Natural killer cell (primary cell): ENCODE measurements at places on chromosomes 6 and 20.
A peak's percentile ranks its signal among the peaks of the same experiment; 100 is the strongest.

DNA sequence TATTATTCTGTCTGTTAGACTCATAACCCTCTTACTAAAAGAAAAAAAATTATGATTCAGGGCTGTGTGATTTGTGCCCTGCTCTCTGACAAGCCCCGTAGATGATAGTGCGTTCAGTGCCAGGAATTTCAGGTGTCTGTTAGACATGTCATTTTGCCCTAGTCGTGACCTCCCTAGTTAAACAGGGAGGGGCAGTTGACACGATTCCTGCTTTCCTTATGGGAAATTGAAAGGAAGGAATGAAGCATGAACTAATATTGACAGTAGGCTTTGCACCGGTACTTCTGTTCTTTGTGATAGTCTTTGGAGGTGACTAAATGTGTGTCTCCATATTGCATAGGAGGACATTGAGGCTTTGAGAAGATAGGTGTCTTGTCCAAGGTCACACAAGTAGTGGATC is 26.3 kb downstream of the RPRD1B start:
- no peak for DNase-seq

- DNase-seq: no peak
These were observed 154.4 kb downstream of the BMP2 start for GRCh38 chr20:6921717-6922386.

DNA sequence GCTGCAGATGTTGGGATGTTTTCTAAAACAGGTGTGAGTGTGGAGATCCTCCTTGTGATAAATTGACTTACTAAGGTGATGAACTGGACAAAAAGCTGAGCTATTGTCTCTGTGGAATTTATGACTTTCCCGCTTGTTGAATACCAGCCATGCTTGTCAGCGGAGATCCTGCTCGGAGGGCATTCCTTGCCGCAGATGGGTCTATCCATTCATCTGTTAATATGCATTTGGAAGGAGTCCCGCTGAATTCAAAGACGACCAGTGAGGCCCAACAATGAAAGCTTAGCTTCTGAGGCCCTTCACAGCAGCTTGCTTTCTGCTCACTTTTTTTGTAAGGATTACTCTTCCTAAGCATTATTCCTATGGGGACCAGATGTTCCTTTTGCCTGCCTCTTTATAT is 124.9 kb downstream of the TIAM2 start:
- no peak for DNase-seq

DNA sequence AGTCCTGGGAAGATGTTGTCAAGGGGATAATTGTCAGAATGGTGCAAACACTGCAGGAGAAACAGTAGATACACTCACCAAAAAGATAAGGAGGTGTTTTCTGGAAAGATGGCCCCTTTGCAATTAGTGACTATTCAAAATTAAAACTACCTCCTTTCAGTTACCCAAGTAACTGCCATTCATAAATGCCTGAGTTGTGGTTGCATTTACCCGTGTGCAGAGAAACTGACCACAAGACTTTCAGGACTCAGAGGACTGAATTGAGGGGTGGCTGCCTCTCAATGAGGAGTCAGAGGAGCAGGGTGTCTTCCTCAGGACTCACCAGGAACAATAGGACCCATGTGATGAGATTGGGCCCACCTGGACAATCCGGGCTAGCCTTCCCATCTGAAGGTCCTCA is 39.0 kb downstream of the GCM1 start:
- DNase-seq: no peak

GRCh38 chr20:34945315-34946077 is 10.1 kb downstream of the GSS start:
- no peak for DNase-seq

- no peak for DNase-seq
These were observed 16.8 kb downstream of the L3MBTL3 start for GRCh38 chr6:130035211-130035610.

GRCh38 chr20:58449681-58450221 is 60.7 kb downstream of the VAPB start:
- no peak for DNase-seq

DNA sequence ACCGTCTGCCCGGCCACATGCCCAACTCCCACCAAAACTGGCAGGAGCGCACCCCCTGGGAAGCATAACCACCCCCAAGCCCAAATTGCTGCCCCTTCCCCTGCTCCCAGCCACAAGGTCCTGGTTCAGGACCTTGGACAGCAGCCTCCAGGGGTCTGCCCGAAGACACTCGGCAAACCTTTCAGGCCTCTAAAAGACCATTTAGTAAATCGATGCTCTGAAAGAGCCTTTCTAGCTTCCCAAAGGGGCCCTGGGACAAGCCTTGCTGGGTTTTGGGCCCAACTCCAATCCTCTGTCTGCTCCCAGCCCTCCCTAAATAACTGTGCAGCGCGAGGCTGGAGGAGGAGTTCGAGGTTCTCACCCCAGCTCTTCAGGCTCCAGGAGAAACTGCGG is 30.5 kb downstream of the GRM4 start:
- peak; percentile 59 for DNase-seq

DNA sequence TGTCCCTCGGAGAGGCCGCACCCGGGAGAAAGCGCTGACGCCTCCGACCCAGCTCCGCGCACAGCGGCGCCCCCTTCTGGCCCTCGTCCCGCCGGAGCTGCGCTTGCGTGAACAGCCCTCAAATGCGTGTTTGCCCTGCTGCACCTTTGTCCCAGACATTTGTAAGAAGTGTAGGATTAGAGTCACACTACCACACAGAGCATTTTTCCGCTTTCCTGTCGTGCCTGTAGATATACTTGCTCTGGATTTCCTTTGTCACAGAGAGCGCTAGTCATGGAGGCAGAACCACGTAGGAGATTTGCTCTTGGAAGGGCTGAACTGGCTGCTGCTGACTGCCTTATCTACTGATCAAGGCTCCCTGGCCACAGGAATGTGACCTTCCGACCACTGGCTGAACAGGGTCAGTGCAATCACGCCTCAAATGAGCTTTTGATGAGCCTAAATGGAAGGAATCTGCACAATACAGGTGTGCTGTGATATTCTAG is 62.3 kb downstream of the PAX1 start:
- DNase-seq: no peak

DNA sequence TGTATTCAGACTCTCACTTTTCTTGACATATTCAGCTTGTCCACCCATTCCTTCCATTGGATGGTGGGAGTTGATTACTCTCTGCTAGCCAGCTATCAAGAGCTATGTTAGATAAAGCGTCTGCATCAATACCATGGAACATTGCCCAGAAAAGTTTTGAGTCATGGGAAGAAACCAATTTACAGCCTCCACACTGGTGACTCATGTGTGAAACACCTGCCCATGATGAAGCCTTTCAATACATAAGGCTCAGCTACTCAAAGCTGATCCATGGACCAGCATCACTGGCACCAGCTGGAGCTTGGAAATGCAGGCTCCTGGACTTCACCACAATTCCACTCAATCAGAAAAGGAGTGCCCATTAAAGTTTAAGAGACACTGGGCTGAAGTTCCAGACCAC is 16.1 kb downstream of the PLA2G7 start:
- DNase-seq: no peak

GRCh38 chr6:42471142-42471541 is 19.4 kb upstream of the TRERF1 start:
- no peak for DNase-seq

DNA sequence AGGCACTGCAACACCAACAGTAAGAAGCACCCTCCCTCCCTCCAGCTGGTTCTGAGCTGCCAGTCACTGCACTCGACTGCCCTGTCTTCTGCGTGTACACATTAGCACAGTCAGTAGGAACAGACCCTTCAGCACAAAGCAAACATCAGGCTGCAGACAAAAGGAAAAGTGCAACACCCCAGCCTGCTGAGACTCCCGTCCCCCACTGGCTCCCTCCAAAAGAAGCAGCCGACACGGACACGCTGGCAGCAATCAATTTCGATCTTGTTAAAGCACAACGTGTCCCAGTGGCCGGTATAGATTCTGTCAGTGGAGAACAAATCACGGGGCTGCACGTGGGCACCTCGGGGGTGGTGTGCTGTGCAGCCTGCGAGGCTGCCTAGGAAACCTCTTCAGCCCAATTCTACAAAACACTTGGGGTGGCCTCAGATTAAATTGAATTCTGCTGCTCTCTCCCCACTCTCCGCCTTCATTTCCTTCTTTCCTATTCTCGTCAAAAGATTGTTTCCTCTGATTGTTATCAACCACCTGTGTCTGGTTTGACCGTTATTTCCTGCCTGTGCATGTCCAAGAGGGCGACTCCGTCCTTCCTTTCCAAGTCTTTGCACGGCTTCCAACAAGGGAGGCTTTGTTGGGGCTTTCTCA is 38.7 kb downstream of the TRAF3IP2 start:
- DNase-seq: no peak

DNA sequence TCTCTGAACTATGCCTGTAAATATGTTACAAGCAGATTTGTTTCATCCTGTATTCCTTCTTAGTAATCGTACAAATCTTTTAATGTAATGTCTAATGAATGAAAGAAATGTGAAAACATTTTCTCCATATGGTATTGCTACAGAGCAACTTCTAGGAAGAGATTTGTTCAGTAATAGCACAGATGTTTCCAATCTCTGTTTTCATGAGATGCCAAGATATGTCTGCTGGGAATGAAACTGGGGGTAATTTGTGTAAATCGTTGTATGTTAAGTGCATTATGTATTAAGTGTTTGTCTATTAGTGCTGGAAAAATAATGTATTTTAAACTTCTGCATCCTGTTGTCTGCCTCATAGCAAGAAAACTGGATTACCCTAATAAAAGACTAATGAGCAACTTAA is 722.2 kb upstream of the EYS start:
- no peak for DNase-seq

- DNase-seq: no peak
These were observed 60.5 kb upstream of the SLC22A23 start for GRCh38 chr6:3517350-3517749.

DNA sequence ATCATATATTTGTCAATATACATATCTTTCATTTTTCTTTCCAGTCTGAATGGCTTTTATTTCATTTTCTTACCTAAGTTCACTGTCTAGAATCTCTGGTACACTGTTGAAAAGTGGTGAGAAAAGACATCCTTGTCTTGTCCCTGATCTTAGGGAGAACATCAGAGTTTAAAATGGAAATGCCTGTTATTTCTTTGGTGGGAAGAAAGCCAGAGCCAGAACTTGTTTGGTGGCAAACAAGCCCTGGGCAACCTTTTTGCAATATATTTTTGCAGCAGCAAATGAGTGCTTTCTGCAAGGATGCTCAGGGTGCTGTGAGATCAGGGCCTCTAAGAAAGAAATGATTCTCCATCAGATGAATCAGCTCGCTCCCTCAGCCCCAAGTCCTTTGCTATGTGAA is 156.6 kb downstream of the RALGAPA2 start:
- no peak for DNase-seq

DNA sequence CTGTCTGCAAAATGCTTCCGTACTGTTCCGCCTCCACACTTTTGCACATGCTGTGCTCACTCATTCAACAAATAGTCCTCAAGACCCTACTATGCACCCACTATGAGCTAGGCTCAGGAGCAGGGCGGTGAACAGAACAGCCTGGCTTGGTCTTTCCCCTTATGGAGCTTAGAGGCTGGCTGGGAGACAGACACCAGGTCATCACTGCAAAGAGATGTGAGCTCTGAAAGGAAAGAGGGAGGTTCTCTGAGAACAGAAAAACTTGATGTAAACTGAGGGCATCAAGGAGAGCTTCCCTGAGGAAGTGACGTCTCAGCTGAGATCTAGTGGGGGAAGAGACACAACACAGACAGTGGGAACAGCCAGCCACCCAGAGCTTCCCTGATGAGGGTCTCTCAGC is 31.0 kb upstream of the TGM2 start:
- DNase-seq: no peak

DNA sequence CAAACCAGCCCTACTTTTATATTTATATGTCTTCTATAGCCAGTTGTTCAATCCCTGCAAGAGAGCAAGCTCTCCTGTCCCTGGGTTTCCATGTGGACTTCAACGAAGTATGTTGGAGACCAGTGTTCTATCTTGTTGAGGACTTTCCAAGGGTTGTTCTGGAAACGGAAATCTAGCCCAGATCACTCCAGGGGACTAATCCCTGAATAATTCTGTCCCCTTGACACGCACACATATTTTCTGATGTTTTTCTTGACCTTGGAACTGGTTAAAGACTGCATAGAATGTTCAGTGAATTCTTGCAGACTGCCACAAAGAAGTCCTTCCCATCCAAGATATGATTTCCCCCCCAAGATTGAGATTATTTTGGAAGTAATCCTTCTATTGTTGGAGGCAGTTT is 9.5 kb upstream of the MYLK2 start:
- no peak for DNase-seq

GRCh38 chr20:1528811-1529210 is 28.7 kb downstream of the SIRPD start:
- no peak for DNase-seq

DNA sequence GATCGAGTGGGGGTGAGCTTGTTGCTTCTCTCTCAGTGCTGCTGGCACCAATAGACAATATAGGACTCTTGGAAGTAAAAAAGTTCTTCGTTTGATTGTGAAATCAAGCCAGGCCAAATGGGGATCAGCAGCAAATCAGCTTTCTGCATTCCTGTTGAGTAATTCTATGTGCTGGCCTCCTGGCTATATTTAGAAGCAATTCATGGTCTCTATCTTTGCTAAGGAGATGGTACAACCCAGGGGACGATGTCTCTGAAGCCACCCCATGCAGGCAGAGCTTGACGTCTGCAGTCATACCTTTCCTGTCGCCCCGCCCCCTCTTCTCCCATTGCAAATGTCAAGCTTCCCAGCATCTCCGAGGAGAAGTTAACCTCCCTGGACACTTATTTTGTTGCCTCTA is 199.1 kb downstream of the SCP2D1 start:
- DNase-seq: no peak

DNA sequence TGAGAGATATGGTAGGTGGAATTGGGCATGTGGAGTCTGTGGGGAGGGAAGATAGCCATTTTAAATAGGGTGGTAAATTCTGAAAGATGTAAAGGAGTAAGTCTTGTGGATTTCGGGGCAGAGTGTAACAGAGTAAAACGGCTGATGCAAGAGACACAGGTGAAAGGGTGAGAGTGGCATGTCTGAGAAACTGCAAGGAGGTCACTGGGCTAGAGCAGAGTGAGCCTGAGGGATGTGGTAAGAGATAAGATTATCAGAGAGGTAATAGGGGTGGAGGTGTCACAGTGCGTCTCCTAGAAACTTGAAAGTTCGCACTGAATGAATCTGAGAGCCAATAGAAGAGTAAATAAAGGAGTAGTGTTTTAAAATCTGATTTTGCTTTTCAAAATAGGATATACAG is 308.1 kb downstream of the EPM2A start:
- no peak for DNase-seq

DNA sequence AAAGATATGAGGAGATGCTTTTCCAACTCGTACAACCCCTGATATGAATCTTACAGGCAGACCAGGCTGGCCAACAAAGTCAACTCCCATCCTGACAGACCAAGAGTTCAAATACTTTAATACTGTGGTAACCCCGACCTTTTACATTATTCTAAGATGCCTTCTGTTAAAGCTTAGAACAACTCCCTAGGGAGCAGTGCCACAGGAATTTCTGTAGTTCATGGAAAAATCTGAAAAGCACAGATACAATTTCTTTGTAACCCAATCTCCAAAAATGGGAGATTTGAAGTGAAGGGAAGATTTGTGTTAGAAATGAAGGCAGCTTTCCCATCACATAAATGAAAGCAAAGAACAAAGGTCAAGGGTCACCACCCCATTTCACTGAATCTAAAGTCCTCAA is 151.3 kb upstream of the BEND6 start:
- DNase-seq: no peak
